ENCODE measurements at places on chromosomes 3 and 15.

DNA sequence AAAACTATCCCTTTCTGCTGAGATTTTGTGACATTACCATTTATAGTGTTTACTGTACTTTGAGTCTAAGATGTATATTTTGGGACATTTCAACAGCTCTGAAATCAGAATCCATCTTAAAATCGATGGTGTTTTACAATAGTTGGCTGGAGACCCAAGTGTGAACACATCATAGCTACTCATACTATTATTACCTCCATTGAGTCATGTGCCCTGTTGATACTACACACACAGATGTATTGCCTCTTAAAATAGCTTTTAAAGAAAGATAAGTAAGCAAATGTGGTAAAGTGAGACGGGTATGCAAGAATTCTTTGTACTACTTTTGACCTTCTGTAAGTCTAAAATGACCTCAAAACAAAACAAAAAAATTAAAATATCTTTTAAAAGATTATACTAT is 6.7 kb downstream of the LMOD3 start:
- DNase-seq, result no peak

GRCh38 chr3:187327845-187328244 is 36.3 kb upstream of the MASP1 start:
- no peak for DNase-seq

DNA sequence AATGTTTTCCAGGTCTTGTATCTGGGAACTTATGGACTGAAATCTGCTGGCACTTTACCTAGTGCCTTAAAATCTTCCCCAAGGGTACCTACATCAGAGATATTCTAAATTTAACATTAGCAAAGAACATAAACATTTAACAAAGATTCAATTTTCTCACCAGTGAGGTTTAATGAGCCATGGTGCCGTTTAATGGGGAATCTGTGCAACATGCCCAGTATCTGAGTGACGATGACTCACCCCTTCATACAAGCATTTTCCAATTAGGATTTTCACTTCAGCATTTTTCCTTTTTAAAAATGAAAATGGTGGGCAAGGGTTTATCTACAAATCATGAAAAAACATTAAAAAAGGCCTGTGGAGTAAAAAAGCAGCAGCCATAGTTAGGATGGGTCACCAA is 189.4 kb downstream of the SLC9A9 start:
- no peak for DNase-seq

DNA sequence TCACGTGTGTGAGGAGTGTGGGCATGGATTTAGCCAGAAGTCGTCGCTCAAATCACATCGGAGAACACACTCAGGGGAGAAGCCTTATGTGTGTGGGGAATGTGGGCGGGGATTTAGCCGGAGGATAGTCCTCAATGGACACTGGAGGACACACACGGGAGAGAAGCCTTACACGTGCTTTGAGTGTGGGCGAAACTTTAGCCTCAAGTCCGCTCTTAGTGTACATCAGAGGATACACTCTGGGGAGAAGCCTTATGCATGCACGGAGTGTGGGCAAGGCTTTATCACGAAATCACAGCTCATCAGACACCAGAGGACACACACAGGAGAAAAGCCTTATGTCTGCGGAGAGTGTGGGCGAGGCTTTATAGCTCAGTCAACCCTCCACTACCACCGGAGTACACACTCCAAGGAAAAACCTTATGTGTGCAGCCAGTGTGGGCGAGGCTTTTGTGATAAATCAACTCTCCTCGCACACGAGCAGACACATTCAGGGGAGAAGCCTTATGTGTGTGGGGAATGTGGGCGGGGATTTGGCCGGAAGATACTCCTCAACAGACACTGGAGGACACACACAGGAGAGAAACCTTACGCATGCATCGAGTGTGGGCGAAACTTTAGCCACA is 28.1 kb downstream of the ZNF589 start:
- no peak for DNase-seq

- peak; percentile 92 for DNase-seq
Observed at GRCh38 chr3:18424729-18425640, at the start of gene SATB1. SATB1 (minus strand) TSS chr3:18425339; CDS start chr3:18420967, 4,372 bp downstream.
